ENCODE measurements at places on chromosomes 1 and 21.

- no peak for DNase-seq
Measured at GRCh38 chr1:110337704-110338308, 1.4 kb upstream of the RBM15 start.

- DNase-seq: peak; percentile 21
Measured at GRCh38 chr1:243595527-243596210, 254.4 kb downstream of the AKT3 start.

GRCh38 chr1:110196917-110197765 is 13.0 kb upstream of the KCNC4 start:
- DNase-seq: peak; percentile 72

- no peak for DNase-seq
Measured at GRCh38 chr1:45585110-45585426, 1.2 kb downstream of the NASP start.

DNA sequence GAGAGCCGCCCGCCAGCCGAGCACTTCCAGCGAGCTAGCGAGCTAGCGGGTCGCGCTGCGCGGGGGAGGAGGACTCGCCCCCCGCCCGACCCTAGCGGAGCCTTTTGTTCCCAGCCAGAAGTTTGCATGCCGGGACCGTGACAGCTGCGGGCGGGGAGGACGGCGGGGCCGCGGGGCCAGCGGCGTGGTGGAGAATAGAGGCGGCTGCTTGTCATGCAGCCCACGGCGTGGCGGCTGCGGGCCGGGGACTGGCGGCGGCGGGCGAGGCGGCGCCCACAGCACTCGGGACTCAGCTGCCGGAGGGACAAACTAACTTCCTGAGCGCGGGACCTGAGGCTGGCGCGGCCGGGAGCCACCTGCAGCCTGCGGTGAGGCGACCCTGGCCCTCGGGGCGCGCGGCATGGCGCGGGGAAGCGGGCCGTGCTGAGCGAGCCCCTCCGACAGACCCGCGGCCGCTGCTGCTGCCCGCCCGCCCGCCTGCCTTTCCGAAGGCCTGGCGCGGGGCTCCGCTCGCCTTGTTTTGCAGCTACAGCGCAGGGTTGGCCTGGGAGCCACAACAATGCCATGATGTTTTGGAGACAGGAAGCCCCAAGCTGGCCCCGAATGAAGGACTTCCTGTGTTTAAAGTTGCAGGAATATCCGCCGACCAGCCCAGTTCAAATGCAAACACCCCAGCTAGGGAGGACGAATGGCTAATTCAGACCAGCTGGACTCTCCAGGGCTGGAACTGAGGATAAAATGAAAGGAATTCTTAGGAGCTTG is 82.2 kb upstream of the BMP8A start:
- peak; percentile 8 for DNase-seq

DNA sequence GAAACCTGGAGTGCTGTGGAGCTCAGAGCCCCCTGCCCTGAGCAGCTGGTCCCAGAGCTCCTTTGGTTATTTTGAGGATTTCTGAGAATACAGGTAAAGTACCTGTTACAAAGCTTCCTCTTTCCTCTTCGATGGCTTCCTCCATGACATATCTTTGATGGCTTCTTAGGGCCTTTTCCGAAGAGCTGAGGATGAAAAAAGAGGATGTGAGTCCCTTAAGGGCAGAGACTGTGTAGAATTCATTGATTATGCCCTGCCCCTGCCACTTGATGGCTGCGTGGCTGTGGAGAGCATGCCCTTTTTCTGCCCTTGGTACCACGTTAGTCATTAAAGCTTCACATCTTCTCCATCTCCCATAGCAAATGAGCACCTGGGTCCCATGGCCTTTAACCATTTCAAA is 14.2 kb downstream of the TEX35 start:
- DNase-seq: no peak

GRCh38 chr1:204263254-204263910 is 49.6 kb upstream of the GOLT1A start:
- DNase-seq: no peak

DNA sequence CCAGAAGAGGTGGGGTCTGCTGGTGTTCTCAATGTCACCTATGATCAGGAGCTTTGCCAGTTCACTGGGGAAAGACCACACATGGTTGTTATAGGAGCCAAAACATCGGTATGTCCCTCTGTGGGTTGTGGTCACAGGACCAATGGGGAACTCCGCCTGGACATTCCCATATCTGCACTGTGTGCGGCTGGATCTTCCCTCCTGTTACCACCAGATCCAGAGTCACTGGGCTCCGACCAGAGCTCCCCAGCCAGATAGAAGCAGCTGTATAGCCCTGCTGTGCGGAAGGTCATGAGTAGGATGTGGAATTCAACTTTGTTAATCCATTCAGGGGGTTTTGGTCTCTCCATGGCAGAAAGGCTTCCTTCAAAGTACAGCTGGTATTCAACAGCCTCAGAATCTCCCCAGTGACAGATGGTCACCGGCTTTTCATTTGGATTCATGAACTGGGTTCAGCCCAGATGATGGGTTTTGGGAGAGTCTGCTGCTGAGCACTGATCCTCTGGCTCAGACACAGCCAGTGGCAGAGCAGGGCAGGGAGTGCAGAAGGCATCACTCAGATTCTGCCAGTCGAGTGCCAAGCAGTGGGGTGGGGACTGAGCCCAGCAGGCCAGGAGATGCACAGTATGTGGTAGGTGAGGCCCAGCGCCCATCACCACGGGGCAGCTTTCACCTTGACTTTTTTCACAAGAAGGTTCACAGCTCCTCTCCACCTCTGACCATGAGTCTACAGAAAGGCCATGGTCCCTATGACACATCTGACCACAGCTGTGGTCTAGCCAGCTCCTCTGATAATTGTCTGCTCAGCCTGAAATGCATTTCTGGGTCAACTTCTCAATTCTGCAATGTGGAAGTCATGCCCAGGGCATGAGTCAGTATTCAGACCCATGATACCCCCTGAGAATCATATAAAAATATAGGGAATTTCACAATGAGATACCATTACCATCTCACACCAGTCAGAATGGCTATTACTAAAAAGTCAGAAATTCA is 2.9 kb upstream of the SHCBP1L start:
- no peak for DNase-seq

GRCh38 chr1:33300673-33301072 is 20.2 kb downstream of the A3GALT2 start:
- DNase-seq: no peak

DNA sequence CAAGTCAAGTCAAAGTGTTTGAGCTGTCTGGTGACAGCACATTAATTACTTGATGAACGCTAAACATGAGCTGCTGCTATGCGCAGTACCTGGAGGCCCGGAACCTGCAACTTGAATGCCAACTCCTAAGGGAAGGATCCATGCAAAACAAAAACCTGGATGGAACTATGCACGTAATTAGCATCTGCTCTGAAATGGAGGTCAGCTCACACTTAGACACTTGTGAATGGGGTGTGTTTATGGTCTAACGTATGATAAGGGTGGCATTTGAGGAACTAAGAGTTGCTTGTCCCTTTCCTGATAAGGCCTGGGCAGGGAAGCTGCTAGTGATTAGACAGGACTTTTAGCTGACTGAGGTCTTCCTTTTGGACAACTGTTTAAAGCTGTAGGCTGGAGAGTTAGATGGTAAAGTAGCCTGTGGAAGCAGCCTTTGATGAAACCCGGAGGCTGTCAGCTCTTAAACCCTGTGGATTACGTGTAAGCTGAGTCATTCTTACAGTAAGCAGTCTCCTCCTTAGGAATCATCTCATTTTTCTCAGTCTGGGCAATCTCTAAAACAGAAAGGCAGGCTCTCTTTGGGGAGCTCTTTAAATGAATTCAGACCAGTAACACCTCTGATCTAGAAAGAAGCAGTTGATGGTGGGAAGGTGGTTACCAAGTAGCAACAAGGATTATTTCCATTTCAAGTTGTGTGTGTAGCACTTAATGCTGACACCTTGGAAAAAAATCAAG is 6.8 kb downstream of the TENT5C start:
- no peak for DNase-seq

DNA sequence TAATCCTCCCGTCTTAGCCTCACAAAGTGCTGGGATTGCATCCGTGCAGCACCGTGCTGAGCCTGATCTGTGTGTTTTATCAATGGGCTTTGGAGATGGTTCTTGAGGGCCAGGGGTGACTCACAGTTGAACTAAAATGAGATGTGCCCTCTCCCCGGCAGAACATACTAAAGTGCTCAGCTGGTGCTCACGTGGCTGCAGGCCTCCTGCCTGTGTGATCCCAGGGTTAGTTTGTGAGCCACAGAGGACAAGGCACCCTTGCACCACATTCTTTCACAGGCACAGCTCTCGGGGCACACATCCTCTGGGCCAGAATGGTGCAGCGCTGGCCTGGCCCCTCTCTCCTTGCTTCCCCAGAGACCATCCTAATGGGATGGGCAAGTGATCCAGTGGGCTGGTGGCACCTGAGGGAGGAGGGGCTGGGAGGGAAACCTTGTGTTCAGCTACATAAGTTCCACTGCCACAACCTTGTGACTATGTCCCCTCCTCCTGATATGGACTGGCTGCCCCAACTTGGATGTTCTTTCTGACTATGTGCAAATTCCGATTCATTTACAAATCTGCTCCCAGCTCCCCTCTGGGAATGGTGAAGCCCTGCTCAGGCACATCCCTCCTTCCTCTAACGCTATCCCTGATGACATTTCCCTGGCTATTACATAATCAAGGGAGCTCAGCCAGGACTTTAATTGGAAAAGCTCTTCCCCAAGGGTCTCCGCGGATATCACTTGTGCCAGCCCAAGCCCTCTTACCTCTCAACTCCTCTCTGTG is 197.0 kb upstream of the EDN2 start:
- no peak for DNase-seq

- no peak for DNase-seq
Measured at GRCh38 chr1:66733348-66734017, 18.8 kb upstream of the DYNLT5 start.

DNA sequence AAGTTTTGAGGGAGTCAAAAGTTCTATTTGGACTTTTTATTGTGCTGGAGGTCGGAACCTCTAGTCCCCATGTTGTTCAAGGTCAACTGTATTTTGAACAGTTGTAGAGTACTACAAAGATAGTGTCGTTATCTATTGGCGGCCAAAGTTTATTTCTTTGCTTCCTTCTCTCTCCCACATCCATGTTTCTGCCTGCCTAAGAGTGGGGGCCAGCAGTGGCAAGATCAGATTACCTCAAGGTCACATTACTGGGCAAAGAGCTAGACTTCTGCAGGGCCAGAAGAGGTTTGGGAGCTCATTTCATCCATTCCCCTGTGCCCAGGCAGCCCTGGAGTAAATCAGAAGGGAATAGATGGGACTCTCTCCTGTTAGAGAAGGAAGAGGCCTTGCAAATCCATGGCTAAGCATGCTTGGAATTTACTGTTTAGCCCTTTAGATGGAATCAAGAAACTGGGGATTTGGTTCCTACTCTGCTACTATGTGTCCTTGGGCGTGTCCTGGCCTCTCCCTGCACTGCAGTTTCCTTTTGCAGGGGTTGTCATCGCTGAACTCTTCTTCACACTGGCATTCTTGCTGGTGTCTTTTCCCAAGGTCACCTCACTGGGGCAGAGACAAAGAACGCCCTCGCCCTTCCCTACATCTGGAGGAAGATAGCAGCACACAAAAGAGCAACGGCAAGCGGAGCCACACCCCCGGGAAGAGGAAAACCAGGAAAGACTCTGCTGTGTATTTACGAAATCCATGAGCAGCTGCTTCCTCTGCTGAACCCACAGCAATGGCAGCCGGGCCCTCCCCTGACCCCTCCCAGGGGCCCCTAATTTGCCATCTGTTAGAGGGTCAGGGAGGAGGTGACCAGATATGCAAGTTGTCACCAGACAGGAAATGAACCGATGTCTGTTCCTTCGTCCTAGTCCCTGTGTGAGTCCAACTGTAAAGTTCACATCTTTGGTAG is 73.3 kb downstream of the PLPP3 start:
- DNase-seq: no peak

- no peak for DNase-seq
Measured at GRCh38 chr21:37475186-37475868, 108.8 kb downstream of the DYRK1A start.

GRCh38 chr1:108107658-108108057 is 92.5 kb downstream of the SLC25A24 start:
- DNase-seq: peak; percentile 36

DNA sequence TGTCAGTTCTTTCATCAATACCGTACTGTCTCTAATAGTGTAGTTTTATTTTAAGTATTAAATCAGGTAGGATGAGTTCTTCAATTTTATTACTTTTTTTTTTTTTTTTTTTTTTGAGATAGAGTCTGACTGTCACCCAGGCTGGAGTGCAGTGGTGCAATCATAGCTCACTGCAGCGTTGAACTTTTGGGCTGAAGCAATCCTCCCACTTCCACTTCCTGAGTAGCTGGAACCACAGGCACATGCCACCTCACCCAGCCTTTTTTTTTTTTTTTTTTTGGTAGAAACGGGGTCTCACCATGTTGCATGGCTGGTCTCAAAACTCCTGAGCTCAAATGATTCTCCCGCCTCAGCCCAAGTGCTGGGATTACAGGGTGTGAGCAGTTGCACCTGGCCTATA is 44.3 kb downstream of the INAVA start:
- peak; percentile 34 for DNase-seq

DNA sequence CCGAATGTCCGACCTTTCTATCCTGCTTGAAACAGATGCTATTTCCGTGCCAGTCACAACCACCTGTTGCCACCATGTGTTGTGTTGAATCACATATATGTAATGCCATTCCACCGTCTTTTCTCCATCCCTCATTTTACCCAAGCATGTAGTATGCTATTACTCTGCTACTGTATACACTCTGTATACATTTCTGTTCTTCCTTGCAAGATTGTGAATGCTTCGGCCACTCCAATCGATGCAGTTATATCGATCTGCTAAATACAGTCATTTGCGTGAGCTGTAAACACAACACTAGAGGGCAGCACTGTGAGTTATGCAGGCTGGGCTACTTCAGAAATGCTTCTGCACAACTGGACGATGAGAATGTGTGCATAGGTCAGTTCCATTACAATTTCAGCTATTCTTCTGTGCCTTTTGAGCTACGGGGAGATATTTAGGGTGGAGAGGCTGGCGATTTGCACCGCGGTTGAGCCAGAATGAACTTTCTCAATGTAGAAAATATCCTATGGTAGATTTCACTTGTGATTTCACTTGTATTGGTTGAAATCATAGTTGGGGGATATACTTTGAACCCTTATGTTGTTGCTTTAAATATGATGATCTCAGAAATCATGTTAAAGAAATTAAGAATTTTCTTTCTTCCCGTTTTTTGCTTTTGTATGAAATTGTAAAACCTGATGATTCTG is 289.8 kb downstream of the NTNG1 start:
- peak; percentile 11 for DNase-seq

DNA sequence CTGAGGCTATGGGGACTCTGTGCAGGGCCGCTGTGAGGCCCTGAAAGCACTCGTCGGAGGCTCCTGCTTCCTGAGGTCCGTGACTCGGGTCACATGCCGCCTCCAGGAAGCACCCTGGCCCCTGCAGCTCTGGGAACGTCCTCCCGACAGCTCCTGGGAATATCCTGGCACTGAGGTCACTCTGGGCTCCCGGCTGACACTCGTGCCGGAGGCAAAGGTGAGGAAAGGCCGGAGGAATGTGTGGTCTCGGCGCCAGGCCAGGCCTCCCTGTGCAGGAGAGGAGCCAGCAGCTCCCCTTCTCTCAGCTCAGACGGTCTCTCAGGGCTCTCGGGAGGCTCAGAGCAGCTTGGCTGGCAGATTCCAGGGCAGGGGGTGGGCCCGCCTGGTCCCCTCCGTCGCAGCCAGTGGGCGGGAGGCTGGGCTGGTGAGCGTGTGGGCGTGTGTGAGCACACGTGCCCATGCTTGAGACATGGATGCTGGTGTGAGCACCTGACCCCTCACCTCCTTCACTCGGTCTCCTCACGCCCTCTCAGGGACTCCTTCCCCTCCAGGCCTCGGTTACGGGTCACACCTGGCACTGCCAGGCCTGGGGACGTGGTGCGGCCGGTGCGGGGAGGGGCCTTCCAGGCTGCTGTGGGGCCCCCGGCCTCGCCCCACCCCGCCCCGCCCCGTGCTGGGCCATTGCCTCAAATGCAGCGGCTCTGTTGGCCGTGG is 5.5 kb upstream of the RNF223 start:
- DNase-seq: peak; percentile 31

Data from CD4-positive, alpha-beta T cell treated with Interleukin-17A for 1 hour (primary cell).